GM12892 (cell line): ENCODE measurements at places on chromosomes 1 and 21.

GRCh38 chr1:47487850-47488450 lies 50.1 kb downstream of the FOXD2 start:
- no peak for DNase-seq

GRCh38 chr1:172118618-172119017 lies 277.3 kb downstream of the DNM3 start:
- no peak for DNase-seq

GRCh38 chr1:39398278-39399021 lies 93.0 kb upstream of the BMP8A start:
- no peak for DNase-seq

- DNase-seq, result no peak
These were observed 58.4 kb downstream of the PLEKHA6 start for GRCh38 chr1:204301171-204301957.

DNA sequence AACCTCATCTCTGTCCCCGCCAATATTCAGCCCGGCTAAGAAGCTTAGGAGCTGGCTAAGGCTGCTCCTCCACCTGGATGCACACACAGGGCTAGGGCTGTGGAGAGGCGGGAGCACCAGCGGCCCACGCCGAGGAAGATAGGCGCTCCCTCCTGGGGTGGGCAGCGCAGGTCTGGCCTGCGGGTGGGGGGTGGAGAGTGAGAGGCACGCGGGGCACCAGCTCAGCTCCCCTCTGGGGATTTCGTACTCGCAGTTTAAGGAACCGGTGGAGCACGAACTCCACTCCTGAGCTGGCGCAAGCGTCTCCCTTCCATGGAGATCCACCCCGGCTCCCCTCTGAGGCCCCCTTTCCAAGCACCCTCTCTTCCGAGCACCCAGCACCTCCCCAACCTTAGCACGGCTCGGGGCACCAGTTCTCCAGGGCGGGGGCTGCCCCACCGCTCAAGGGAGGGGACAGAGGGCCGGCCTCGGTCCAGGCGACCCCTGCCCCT lies 433 bp upstream of the KAZN start:
- DNase-seq, result no peak

GRCh38 chr1:25803368-25803767 lies 3.4 kb downstream of the SELENON start:
- no peak for DNase-seq

DNA sequence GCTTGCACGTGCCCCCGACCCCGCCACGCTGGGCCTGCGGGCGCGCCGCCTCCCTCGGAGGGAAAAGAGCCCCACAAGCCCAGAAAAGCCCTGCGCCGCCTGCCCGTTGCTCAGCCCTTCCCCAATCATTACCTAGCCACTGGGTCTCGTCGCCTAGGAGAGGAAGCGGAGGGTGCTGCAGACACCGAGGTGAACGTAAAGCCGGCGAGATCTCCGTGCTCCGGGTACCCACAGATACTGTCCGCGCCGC lies at the start of gene ENO1:
TSS of gene ENO1 (minus strand) at position 239 of the 250 bp plus-strand sequence. CDS start 3,778 bp downstream, outside the sequence.
- DNase-seq, result no peak

- DNase-seq, result no peak
These were observed 15.8 kb downstream of the GPSM2 start for GRCh38 chr1:108892356-108893140.

GRCh38 chr1:84403347-84403746 lies 5.1 kb downstream of the DNASE2B start:
- DNase-seq, result no peak

- no peak for DNase-seq
These were observed 1.3 kb downstream of the AGRN start for GRCh38 chr1:1021010-1021919.

- no peak for DNase-seq
These were observed 52.5 kb upstream of the DMRTB1 start for GRCh38 chr1:53406551-53407235.

DNA sequence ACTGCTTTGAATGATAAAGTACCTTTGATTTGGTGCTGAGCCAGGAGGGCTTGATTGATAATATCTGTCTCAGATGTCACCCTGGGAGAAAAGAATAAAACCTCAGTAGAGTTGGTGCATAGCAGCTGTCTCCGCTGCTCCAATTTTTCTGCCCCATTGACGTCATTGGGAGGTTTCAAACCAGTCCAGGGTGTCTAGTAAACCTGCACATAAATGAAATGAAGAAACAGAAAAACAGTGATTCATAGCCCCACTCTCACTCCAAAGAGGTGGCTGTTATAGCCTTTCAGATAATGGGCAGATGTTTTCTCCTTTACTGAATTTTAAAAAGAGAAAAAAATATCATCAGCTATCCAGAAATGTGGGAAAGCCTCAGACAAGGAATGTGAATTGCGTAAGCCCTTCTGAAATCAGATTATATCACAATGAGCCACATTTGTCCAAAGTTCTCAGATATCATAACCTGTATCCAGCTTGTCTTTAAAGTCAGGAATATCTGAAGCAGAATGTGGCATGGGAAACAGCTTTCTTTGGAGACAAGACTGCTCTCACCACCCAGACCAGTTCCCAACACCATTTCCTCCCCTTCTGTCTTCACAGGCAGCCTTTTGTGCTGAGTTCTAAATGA lies 351.3 kb upstream of the SGIP1 start:
- DNase-seq, result no peak

DNA sequence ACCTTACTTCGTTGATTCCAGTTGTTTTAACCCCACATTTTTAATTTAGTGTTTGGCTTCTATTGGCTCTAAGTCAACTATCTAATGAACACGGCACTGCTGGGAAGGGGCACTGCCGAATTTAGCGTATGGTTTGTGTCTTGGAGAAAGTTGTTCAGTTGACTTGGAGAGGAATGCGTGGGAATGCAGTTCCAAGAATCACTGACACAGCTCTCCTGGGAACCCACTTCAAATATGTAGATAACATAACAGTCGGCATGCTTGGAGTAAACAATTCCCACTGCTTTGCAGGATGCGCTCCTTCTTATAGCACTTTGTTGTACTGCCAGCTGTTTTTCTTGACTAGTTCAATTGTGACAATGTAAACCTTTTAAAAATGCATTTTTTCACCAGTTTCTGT lies 104.3 kb downstream of the RYR2 start:
- DNase-seq, result no peak

DNA sequence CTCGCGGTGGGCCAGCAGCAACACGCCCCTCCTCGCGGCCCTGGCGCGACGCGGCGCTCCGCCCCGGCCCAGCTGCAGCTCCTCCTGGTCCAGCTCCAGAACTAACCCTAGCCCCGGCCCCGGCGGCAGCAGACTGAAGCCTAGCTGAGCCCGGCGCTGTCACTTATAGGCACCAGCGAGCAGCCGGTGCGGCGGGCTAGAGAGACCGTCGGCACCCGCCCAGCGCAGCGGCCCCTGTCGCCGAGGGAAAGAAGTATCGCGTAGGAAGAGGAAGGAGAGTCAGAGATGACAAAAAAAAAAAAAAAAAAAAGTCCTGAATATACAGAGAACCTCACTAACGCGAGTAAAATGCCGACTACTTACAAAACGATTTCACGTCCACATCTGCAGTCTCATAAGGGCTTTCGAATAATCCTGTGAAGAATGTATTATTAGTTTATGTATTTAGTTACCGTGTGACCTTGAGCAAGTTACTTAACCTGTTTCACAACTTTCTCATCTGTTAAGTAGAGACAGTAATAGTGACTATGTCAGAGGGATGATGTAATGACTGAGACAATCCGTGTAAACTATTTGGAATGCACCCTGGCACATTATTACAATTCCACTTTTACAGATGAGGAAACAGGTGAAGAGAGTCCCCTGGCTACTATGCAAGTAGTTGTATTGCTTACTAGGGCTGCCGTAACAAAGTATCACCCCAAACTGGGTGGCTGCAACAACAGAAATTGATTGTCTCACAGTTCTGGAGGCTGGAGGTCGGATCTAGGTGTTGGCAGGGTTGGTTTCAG lies at the start of gene SLC9A1:
TSS of gene SLC9A1 (minus strand) at position 135 of the 791 bp plus-strand sequence. CDS start 791 bp downstream, outside the sequence.
- DNase-seq, result peak; percentile 79

DNA sequence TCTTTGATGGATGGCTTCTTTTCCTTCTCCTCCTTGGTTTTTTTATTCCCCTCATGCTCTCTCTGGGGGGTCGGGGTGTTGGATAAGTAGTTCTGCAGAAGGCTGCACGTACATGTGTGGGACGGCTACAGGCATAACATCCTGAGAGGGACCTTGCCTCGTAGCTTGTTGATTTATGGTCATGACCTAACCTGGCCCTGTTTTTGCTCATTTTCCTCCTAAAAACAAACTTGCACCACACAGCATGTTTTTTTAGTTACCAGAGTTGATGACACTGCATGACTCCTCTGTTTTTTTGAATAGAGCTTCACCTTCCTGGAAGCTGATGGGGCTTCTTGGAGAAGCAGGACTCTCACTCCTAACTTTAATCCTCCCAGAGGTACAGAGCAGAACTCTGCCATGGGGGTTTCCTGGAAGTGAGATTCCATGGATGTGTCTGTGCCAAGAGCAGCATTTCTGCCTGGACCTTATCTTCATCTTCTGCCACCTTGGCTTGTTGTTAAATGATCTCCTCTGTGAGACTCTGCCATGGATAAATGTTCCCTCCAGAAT lies 114.7 kb downstream of the PAPPA2 start:
- no peak for DNase-seq

- DNase-seq, result no peak
These were observed 3.4 kb downstream of the S100A10 start for GRCh38 chr1:151990058-151990855.

- no peak for DNase-seq
These were observed 12.2 kb upstream of the VN1R5 start for GRCh38 chr1:247243524-247244137.

GRCh38 chr21:41186755-41187536 lies 19.0 kb downstream of the BACE2 start:
- DNase-seq, result no peak

DNA sequence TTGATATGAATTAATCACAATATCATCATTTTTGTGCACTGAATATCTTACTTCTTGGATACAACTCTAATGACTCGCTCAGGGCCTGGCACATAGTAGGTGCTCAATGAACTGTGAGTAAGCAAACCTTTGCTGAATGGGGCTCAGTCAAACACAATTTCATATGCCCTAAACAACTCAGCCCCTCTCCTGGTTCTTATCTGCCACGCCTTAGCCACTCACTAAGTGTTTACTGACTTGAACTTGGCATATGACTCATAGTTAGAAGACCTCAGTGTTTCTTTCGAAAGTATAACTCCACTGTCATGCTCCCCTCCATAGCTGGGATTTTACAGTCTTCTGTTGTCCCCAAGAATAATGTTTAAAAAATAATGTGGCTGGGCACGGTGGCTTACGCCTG lies 4.8 kb upstream of the IFNLR1 start:
- DNase-seq, result peak; percentile 46

- DNase-seq, result no peak
These were observed 23.8 kb upstream of the SLC22A15 start for GRCh38 chr1:115952547-115952946.

DNA sequence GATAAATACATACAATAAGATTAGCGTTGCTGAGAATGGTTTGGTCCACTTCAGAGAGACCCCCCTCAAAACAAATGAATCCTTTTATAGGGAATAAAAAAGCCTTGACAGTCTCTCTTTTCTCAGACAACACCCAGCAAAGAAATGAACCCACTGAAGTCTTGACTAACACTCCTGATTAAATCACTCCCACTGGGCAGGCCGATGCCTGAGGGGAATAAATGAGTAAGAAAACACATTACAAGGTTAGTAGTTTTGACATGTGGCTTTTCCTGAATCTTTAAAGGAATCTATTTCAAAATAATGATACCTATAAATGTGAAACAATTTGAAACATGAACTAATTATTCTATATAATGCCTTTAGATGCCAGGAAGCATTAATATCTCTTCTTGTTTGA lies 146.9 kb upstream of the POGK start:
- no peak for DNase-seq

DNA sequence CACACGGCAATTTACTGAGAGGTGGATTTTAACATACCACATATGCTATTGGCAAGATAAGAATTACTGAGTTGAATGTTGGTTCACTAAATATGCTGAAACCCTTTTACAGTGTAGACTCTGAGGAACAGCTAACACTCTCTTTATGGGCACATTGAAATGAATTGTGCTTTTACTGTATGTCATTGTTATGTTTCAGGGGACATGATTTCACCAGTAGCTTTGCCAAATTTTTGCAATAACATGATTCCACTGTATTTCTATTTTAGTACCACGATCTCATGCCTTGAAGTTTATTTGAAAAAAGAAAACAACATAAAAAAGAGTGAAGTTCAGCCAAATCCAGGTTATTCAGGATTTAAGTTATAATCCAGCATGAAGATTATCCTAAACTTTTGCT lies 188.5 kb downstream of the HLX start:
- DNase-seq, result no peak

GRCh38 chr1:215526147-215526845 lies 40.8 kb upstream of the KCTD3 start:
- no peak for DNase-seq

DNA sequence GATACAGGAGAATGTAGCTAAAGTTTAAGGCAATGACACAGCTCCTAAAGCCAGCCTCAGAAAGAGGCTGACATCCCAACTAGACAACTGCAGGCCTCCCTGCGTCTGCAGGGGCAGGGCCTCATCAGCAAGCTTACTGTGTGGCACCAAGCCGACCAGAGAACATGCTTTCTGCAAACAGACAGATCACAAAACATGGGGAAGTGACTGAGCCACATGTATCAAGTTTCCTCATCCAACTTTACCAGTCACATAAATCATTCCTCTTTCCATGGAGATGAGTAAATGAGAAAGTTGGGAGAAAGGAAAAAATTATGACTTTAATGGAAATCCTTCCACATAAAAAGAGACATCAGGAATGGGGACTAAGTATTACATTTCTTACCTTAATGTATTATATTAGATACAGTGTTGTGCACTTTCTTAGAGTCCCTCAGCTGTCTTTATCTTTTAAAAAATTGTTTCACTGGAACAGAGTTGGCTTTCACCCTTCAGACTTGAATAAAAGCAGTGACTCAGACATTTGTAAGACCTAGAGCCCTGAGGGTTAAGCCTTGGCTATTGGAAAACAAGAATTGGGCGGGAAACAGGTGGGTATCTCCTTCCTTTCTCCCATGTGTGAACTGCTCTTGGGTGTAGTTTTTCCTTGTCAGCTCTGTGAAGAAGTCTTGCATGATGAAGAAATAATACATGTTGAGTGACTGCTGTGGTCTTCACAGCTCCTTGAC lies 305.7 kb upstream of the SNX7 start:
- DNase-seq, result no peak

- no peak for DNase-seq
These were observed 5.3 kb downstream of the CREG1 start for GRCh38 chr1:167548059-167548932.

DNA sequence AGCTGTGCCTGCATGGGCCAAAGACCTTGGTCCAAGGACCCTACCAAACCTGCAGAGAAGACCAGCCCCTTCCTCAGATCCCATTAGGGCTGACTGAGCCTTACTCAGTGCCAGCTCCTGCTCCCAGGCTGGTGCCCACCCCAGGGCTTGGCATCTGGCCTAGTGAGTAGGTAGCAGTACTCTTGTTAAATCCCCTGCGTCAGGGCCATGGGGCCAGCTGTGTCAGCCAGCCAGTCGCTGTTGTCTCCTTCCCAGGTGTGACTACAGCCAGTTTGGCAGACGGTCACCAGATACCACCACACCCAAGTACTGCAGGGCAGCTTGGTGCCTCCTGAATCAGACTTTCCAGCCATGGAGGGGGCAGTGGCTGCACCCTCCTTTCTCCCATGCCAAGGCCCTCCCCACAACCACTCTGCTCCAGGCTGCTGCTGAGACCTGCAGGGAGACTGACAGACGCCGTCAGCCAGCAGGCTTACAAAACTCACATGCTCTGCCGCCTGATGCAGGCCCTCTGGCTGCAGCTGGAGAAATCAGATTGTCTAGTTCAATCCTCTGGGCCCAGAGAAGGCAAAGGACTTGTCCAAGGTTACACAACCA lies 3.0 kb downstream of the TENT5B start:
- no peak for DNase-seq

GRCh38 chr1:26160527-26161414 lies 1.9 kb downstream of the FAM110D start:
- DNase-seq, result no peak

GRCh38 chr1:112866151-112866550 lies 89.8 kb downstream of the SLC16A1 start:
- no peak for DNase-seq
